Cardiac fibroblast (primary cell): ENCODE measurements at places on chromosomes 16 and 17.
A peak's percentile ranks its signal among the peaks of the same experiment; 100 is the strongest.

DNA sequence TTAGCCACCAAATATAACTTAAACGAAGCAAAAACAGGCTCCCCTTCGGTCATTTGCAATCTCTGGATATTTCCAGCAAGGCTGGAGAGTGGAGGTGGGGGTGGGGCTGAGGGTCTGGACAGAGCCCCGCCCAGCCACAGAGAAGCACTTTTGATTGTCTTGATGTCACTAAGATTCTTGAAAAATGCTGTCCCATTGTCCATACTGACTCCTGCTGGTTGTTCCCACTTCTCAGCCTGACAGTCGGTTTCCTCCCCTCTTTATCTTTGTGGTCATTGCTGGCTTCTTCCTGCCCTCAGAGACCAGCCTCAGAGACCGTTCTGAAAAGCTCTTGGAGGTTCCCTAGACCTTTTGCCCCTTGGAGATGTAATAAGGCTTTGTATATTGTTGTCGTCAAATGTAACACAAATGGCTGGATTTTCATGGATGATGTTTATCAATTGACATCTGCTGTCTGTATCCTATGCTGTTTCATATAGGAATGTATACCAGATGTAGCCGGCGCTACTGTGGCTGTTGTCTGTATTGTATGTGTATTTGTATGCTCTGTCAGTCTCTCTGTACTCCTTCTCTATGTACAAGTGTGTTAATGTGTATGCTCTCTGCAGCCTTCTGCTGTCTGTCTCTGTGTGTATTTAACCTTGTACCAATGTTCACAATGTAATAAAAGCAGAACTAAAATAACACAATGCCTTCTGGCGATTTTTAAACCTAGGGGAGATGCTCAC lies 94.8 kb upstream of the DNAH9 start:
- DNase-seq: no peak

DNA sequence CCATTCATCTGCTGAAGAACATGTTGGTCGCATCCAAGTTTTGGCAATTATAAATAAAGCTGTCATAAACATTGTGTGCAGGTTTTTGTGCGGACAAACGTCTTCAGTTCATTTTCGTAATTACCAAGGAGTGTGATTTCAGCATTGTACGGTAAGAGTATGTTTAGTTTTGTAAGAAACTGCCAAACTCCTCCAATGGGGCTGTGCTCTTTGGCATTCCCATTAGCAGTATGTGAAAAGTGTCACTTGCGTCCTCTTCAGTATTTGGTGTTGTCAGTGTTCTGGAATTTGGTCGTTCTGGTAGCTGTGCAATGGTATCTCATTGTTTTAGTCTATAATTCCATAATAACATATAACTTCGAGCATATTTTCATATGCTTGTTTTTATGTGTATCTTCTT lies 120.9 kb downstream of the BCAS3 start:
- no peak for DNase-seq

DNA sequence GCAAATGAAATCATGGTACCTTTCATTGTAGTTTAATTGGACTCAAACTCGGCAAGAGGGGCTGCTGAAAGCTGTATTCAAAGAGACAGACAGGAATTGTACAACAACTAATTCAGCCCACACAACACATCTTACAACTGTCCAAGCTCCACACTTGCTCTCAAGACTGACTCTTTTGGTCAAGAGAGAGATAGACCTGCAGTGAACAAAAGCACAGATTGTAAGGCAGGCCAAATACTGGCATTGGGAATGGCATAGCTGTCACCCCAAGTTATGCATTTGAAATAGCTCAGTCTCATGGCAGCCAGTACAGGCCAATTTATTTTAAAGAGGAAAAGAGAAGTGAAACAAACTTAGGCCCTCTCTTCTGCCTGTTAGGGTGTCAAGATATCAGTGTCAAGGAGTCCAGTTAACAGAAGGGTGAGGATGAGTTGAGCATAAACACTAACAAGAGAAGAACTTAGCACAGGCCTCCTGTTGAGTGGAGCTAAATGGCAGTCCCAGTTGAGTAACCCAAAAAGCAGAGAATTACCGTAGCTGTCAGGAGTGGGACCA lies 215.7 kb downstream of the IRX3 start:
- no peak for DNase-seq

DNA sequence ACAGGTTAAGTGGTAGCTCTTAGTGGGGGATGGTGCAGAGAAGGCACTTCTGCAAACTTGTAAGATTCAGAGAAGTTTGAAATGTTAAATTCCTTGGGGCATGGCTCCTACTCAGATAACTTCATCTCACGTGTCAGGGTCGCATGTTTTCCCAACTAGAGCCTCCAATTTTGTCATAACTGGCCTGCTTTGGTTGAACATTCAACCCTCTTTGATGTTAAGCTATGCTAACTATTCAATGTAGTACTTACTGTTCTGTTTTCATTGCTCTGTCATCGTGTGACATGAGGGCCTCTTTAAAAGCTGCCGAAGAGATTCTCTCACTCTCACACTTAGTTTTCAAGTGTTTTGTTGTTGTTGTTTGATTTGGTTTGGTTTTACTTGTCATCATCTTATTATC lies 280.8 kb downstream of the CDH11 start:
- DNase-seq: no peak

GRCh38 chr17:76085731-76086366 lies 6.9 kb downstream of the ZACN start:
- DNase-seq: no peak

GRCh38 chr16:12214509-12214908 lies 238.0 kb downstream of the SNX29 start:
- DNase-seq: no peak

- no peak for DNase-seq
Observed at GRCh38 chr16:80231121-80231520, 309.7 kb upstream of the DYNLRB2 start.

DNA sequence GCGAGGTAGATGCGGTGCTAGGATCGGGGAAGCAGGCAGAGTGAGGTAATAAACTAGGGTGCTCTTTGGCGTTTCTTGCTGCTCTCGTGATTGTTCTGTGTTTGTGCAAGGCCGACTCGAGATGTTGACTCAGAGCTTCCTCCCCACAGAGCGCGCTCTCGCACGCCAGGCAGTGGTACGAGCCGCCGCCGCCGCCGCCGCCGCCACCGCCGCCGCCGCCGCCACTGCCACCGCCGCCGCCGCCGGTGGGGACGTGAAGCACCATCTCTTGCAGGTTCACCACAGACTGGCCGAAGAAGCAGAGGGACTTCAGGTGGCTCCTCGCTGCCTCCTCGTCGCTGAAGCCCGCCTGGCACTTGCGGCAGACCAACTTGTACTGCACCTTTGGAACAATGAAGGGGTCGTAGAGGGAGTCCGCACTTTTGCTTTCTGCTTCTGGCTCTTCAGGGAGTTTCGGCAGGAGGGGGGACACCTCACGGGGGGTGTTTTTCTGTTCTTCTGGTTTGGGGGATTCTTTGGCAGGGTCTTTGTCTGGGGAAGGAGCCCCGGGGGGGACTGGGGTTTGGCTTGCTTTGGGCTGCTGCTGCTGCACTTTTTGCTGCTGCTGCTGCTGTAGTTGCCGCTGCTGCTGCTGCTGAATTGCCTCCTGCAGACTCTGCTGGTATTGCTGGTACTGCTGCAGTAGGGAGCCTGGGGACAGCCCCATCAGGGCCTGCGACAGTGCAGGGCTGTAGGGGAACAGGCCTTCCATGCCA lies 260.2 kb downstream of the ZFHX3 start:
- peak; percentile 89 for DNase-seq

- DNase-seq: no peak
Observed at GRCh38 chr17:61130330-61130729, 269.3 kb upstream of the TBX2 start.

GRCh38 chr17:42025936-42026335 lies 6.0 kb downstream of the NKIRAS2 start:
- no peak for DNase-seq

- DNase-seq: no peak
Observed at GRCh38 chr16:85517563-85518179, 95.5 kb upstream of the GSE1 start.

GRCh38 chr17:21061971-21062526 lies 19.2 kb upstream of the USP22 start:
- no peak for DNase-seq

DNA sequence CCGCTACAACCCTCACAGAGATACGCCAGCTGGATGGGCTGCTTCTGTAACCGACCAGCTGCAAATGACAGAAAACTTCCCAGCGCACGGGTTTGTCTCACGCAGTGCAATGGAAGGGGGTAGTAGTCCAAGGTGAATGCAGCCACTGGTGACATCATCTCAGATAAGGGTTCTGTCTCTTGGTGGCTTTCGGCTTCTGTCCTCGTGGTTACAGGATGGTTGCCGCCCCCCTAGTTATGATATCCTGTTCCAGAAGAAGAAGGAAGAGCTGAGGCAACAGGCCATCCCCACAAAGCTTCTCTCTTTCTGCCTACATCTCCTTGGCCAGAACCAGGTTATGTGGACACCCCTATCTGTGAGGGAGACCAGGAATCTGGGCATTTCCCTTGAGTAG lies 40.3 kb upstream of the BAHCC1 start:
- no peak for DNase-seq
